Iris pigment epithelial cell (primary cell): ENCODE measurements at places on chromosomes 4 and X.
A peak's percentile ranks its signal among the peaks of the same experiment; 100 is the strongest.

DNA sequence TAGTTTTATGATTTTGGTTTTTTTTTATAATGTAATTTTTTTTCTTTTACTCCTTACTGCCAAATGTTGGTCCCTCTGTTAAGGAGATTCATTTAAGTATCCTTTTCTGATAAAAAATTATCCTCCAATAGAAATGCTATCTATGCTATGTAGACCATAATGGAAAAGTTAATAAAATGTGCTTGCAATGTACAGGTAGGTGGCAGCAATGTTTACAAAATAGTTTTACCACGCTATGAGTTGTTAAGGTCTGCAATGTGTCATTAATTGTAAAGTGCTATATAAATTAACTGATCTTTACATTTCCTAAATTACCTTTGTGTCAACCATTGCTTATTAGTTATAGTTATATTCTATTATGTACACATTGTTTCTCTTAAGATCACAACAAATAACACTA, 3.8 kb upstream of the CENPC start:
- DNase-seq = peak; percentile 8

DNA sequence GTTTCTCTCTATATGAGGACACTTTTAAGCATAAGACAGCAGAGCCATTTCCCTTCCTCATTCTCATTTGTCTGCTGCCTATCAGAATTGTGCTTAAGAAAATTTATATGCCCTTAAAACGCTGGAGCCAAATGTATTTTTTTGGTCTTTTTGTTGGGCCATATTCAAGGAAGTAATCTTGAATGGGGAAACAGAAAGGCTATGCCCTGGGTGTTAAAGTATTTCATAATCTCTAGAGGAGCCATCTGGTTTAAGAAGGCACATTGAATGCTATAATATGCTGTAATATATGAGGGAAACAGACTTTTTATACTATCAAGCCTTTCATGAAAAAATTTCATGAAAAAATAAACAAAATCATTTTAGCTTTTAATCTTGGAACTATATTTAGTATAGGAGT, 4.3 kb downstream of the DMD start:
- peak; percentile 38 for DNase-seq

DNA sequence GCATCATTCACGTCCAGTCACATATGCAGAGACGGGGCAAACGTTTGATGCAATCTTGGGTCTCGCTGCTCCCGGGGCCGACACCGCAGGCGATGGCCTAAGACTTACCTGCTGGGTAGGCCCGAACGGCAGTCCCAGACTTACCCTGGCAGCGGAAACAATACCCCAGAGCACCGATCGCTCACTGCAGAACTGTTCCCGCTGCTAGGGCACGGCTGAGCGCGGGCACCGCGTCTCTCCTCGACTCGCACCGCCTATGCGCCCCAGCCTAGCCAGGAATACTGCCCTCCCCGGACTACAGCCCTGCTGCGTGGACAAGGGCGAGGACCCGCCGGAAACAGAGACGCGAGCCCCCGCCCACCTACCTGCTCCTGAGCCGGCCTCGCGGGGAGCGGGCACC, 86.2 kb downstream of the HPRT1 start:
- DNase-seq = no peak

DNA sequence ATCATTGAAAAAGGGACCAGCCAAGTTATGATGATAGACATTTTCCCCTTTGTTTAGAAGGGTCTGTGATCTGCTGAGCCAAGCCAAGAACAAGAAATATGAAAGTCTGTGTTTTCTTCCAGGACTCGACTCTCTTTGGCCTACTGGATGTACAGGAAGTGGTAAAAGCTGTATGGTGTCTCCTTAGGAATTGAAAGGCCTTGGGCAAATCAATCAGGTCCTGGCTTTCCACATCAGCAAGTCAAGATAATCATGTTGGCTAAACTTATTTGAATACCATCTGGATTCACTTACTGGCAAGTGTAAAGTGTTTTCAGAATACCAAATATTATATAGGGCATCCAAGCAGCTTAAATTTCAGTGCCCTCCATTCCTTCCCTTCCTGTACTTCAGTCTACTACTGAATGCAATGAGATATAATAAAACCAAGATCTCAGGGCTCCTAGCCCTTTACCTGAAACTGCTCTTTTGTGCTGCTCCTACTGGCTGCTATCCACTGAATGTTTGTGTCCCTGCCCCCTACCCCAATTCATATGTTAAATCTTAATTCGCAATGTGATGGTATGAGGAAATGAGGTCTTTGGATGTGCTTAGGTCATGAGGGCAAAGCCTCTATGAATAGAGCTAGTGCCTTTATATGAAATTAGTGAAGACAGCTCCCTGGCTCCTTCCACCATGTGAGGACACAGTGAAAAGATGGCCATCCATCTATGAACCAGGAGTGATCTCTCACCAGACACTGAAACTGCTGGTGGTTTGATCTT, 578.0 kb downstream of the SPRY1 start:
- DNase-seq = no peak

DNA sequence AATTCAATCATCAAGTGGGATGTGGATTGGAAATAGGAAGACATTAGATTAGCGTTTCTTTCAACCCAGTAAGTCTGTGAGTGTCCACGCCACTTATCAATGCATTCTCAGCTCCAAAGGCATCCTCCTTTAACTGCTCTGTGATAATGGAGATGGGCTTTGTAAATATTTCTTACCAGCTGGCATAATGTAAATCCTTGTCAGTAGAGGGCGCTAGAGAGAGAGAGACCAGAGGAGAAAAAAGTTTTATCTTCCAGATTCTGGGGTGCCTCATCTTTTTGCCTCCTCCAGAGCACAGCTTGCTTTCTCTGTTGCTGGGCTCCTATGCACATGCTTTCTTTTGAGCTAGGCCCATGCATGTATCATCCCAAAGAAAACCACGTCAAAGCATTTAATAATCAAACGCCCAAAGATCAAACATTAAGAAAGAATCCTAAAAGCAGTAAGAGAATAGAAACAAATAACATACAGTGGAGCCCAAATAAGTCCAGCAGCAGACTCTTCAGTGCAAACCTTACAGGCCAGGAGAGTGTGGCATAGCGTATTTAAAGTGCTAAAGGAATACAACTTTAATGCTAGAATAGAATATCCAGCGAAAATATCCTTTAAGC, 9.6 kb upstream of the MTMR1 start:
- DNase-seq = peak; percentile 31

GRCh38 chr4:7814451-7814850, 125.2 kb downstream of the AFAP1 start:
- DNase-seq = no peak

DNA sequence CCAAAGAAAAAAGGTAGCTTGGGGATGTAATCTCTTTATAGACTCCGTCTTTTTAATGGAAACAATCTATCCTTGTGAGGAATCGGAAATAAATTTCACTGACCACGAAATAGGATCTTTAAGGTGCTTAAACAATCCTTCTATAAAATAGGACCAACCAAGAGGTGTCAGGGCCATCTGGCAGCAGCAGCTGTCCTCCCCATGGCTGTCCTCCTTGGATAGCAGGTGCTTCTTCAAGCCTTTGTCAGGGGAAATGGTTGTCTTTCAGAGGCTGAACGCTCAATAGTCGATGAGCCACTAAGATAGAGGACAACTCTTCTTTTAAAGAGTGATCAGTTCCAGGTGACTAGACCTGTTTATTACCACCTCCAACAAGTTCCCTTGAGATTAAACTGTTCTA, 231.0 kb downstream of the ADGRL3 start:
- DNase-seq = no peak

- DNase-seq = no peak
Measured at GRCh38 chr4:148258535-148258934, 183.7 kb downstream of the NR3C2 start.

- DNase-seq = no peak
Measured at GRCh38 chr4:9781343-9782135, at the start of gene DRD5. TSS of gene DRD5 (plus strand) at chr4:9781634. CDS start at chr4:9782030, 396 bp downstream.

- DNase-seq = no peak
Measured at GRCh38 chr4:151917145-151917734, 156.4 kb upstream of the GATB start.

- DNase-seq = no peak
Measured at GRCh38 chr4:161457311-161457710, 706.5 kb downstream of the FSTL5 start.

DNA sequence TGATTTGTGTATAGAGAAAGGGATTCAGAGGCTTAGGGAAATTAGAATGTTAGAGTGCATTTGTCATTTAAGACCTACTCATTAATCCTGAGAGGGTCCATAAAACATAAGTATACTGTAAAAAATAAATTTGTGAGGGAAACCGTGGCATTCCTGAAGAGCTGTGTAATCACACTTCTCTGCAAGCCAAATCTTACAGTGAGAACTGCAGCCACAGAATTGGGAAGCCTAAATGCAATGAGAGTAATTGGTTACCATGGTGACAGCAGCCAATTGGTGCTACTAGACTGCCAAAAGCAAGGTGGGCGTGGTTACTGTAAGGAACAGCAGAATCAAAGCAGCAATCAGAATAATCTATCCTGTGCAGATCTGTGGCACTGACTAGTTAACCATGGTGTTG, 345.2 kb upstream of the GRID2 start:
- DNase-seq = no peak

DNA sequence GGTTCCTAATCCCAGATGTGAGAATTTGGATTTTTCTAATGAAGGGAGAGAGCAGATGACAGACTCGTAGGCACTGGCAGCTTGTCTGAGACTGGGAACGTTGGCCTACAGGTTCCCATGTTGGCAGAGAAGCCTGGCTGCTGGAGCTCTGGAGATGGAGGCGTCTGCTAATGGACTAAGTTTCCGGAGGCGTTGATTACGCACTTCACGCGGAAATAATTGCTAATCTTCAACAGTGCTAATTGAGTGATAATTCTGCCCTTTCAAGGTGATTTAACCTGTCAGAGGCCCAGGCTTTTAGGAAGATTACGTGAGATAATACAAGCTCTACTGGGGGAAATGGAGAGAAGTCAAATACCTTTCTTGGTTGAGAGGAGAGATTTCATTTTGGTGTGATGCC, 77.4 kb downstream of the PSAPL1 start:
- no peak for DNase-seq

GRCh38 chr4:23847158-23847557, 42.7 kb downstream of the PPARGC1A start:
- DNase-seq = no peak

DNA sequence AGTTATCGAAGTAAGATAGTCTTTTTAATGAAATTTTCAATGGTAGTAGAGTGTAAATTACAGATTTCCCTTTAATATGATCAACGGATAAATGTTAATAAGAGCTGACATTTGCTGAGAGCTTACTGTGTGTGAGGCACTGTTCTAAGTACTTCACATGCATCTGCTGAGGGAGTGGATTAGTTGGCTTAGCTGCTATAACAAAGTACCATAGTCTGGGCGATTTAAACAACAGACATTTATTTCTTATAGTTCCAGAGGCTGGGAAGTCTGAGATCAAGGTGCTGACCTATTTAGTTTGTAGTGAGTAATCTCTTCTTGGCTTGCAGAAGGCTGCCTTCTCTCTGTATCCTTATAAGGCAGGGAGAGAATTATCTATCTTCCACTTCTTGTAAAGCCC, 174.3 kb downstream of the CEP135 start:
- DNase-seq = no peak

DNA sequence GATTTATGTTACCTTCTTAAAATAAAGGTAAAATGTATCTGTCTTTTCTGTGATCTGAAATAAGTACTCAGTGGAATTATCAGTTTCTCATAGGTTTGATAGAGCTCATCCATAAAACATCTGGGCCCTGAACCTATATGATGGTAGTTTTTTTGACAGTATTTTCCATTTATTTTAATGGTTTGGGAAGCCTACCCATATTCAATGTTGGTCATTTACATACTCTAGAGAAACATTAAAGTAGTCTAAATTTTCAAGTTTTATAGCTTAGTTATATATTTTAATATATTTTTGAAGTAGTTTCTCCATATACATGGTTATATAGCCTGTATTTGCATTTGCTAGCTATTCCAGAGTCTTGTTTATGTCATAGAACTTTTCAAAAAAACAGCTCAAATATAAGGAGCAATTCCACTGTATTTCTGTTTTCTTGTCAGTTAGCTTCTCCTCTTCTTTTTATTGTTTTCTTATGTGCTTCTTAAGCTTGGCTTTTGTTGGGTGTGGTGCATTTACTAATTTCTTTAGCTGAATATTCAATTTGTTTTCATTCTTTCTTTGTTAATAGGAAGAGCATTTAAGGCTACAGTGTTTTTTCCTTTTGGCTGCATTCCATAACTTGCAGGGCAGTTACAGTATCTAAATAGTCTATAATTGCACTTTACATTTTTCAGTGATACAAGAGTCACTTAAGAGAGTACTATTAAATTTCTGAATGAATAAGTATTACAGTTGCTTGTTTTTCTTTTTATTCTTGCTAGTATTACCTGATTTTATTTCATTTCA, 181.4 kb downstream of the DKK2 start:
- peak; percentile 10 for DNase-seq

DNA sequence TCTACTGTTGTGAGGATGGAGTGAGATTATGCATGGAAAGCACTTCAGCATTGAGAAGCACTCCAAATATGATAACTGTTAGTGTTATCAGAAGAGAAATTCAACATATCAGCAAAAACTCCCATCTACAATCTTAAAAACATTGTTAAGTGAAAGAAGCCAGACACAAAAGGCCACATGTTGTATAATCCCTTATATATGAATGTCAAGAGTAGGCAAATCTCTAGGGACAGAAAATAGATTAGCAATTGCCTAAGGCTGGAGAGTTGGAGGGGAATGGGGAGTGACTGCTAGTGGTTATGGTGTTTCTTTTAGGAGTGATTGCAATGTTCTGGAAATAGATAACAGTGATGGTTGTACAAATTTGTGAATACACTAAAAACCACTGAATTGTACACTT, 122.5 kb upstream of the LNX1 start:
- DNase-seq = no peak

GRCh38 chrX:40683245-40683644, 35.9 kb upstream of the CXorf38 start:
- DNase-seq = peak; percentile 14

- DNase-seq = peak; percentile 25
Measured at GRCh38 chr4:139015948-139016471, 429 bp downstream of the NOCT start.

GRCh38 chr4:155684892-155685541, 18.4 kb downstream of the GUCY1A1 start:
- DNase-seq = no peak

DNA sequence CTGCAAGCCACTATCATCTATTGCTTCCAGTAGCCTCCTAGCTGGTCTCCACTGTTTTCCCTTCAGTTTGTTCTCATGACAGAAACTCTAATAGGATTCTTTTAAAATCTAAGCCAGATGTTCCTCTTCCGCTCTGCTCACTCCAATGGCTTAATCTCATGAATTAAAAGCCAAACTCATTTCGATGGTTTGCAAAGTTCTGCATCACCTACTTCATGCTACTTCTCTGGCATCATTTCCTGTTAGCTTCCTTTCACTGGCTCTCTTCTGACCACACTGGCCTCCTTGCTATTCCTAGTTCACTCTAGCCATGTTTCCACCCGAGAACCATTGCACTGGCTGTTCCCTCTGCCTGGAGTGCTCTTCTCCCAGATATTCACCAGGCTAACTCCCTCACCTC, 102.0 kb upstream of the LSM6 start:
- DNase-seq = no peak
